ENCODE measurements at places on chromosomes 2 and 18.

DNA sequence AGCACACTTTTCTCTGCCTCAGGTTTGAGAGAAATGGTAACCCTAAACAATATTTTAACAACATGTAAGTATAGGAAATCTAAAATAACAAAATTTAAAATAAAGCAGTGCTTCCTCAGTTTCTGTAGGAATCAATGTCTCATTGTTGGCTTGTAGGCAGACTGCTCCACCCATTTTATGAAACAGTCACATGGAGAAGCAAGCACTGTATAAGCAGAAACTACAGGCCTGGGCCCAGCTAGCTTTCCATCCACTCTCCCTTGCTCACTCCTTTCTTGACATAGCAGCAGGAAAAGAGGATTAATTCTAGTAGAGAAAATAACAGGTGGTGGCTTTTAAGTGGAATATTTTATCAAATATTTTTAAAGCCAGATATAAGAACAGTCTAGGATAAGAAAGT is 97.2 kb downstream of the PLEKHM3 start:
- no peak for DNase-seq

DNA sequence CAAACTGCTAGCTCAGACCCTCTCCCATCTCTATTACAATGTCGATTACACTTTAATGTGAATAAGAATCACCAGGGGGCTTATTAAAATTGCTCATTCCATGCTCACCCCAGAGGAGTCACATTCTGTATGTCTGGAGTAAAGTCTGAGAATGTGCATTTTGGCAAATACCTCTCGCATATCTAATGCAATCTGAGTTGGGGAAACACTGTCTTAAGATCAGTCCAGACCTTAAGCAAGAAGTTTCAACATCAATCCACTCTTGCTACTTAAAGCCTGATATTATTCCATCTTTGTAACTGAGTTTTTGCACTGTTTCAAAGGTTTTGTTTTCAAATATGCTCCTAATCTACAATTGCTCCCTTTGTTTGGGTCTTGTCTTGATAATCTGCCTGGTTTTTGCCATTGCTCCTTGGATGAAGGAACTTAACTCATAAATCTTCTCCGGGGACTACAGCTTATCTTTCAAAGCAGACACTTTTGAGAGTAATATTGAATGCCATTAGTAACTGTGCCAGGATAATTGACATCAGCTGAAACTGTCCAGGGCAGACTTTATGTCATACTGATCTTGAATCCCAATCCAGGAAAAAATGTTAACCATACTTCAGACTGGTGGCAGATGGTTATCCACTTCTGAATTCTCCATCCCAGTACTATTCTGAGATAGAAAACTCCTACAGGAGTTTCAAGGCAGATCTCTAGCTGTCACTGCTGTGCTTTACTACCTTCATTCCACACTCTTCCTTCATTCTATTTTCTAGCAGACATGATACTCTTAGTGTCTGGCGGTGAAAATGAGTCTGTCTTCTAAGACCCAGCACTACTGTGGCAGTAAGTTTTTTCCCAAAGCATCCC is 200.9 kb downstream of the ERBB4 start:
- DNase-seq, result no peak

DNA sequence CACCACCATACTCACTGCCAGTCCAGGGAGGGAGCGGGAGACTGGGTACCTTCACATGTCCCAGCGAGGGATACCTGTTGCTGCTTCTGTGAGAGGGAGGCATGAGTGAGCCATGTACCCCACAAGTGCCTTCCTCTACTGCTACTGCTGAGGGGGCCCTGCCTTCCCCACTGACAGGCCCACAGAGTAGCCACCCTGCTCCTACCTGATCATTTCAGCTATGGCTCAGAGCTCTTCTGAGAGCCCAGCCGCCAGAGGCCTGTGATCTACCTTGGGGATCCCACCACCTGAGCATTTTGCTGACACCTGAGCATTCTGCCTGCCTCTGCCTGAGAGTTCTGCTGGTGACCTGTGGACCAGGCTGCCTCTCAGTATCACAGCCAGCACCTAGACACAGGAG is 137.6 kb downstream of the FSIP2 start:
- no peak for DNase-seq

- DNase-seq, result no peak
Measured at GRCh38 chr2:157107877-157108276, 149.6 kb upstream of the GALNT5 start.

GRCh38 chr2:43050866-43051265 is 175.5 kb downstream of the ZFP36L2 start:
- no peak for DNase-seq

GRCh38 chr2:75204833-75205232 is 5.5 kb upstream of the TACR1 start:
- no peak for DNase-seq

- DNase-seq, result no peak
Measured at GRCh38 chr2:11983401-11983800, 237.0 kb downstream of the LPIN1 start.

- no peak for DNase-seq
Measured at GRCh38 chr2:175154661-175155082, 13.3 kb downstream of the ATF2 start.
